ENCODE measurements at places on chromosomes 3 and 15.

GRCh38 chr3:142785996-142786395 is 62.2 kb downstream of the TRPC1 start:
- DNase-seq: no peak

- DNase-seq: no peak
Measured at GRCh38 chr3:172478116-172478515, 29.9 kb upstream of the GHSR start.

GRCh38 chr3:164752812-164753211 is 325.5 kb downstream of the SI start:
- no peak for DNase-seq

DNA sequence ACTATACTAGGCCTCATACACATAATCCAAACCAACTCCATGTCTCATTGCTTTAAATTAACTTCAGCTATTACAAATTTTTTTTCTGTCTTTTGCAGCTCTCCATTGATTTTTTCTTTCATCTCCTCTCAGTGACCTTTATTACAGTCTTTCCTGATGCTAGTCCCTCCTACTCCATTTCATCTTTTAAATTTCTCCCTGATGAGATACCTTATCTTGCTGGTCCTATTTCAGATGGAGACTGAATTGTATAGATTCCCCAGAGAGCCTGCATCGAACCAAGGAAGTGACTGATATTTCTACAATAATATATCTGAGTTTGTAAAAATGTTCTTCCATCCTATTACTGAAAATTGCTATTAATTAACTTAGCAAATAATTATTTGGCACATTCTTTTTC is 45.7 kb upstream of the NEO1 start:
- no peak for DNase-seq

DNA sequence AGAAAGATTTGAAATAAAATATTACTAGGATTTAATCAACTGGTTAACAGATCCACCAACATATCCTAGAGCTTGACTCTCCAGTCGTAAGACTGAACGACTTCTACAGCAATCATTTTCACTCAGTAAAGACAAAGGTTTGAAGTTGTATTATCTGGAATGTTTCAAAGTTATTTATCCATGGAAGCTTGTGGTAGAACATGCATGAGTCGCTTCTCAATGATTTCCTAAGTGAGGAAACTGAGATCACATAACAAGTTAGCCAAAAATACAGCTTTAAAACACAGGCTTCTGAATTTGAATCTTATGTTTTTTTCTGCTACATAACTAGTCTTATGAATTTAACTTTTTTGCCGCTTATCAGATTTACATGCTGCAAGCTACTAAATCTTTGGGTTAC is 241.8 kb downstream of the FOXP1 start:
- no peak for DNase-seq

- DNase-seq: peak; percentile 14
Measured at GRCh38 chr15:80999623-81000036, 1.1 kb upstream of the TLNRD1 start.

DNA sequence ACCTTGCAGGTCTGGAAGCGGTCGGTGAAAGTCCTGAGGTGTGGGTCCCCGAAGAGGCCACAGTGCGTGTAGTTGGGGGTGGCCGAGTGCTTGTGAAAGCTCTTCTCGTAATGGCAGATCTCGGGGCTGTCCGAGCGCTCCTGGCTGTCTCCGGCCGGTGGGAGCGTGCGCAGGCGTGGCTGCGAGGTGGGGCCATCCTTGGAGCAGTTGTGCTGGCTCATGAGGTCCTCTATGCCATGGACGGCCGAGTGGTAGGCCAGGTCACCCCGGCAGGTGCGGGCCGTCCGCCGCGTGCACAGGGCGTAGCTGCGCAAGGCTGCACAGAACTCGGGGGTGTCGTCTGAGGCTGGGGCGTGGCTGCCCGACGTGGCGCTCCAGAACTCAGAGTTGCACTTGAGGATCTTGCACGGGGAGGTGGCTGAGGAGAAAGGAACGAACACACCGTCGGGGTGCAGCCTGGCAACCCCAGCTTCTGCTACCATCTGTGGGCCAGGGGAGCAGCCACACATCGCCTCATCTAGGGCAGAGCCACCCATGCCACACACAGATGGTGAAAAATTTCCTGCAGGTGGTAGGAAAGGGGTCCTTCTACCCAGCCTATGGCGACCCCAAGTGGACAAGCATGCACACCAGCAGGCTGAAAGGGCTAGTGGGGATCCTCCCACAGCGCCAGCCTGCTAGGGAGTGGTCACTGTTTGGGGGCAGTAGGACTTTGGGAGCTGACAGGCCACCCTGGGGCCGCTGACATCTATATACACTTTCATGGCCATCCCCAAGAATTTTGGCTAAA is 36.7 kb downstream of the RGMA start:
- no peak for DNase-seq

DNA sequence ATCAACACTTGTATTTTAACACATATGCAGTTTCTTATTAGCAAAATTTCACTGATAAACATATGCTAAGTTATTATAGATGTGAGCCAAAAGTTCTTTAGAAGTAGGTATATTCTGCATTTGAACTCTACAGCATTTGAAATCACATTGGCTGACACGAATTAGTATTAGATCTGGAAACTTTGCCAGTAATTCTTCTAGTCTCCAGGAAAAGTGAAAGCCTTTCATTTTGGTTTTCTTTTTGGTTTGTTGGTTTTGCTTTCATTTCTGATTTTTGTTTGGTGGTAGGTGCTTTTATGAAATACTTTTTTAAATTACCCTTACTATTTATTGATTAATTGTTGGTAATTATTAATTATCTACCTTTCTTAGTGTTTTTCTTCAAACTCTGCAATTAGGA is 72.9 kb downstream of the RBMS3 start:
- DNase-seq: no peak

DNA sequence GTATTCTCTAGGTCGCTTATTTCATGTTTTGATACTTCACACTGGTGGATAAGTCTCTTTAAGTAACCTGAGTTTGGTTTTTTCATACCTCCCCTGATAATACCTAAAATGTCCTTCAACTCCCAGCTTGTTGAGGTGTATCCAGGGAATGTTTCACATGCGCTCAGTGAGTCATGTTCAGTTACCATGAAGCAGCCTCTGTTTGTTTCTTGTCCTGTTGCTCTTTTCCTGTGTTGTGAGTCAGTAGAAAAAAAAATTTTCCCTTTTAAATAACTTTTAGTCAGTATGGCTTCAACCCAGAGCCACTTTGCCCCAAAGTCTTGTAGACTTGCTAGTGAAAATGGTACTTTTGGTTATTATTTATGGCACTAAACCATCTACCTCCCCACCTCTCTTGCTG is 278.4 kb upstream of the ZPLD1 start:
- DNase-seq: no peak

GRCh38 chr15:57762302-57762701 is 55.8 kb downstream of the POLR2M start:
- no peak for DNase-seq

GRCh38 chr3:72343078-72343477 is 505.2 kb downstream of the SHQ1 start:
- DNase-seq: no peak

DNA sequence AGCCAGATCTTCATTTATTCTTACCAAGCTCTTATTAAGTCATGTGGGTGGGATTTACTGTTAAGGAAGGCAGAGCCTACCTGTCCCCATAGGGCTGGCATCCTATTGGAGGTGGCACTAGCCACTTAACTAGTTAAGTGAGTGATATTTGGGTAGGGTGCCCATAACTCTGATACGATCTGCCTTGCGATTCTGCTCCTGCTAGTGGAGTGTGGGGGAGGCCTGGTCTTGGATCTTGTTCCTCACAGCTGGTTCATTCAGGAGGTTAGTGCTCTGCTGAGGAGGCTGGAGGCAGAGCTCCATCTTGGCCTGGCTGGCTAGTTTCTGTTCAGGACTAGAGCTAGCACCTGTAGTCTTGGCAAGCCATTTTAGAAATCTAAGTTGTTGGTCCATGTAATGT is 9.3 kb downstream of the BAHD1 start:
- DNase-seq: no peak

GRCh38 chr3:131794766-131795388 is 239.9 kb downstream of the CPNE4 start:
- DNase-seq: peak; percentile 86

GRCh38 chr3:13065727-13066126 is 7.5 kb downstream of the IQSEC1 start:
- DNase-seq: no peak
